Natural killer cell treated with Interleukin-12 subunit alpha and Interleukin-12 subunit beta and Interleukin-15 and Interleukin-18, amount 100 ng/mL, for 72 hours (primary cell): ENCODE measurements at places on chromosomes 5 and 9.

GRCh38 chr5:179795049-179795862, 1.5 kb downstream of the LTC4S start:
- peak overlapping the region; percentile 70 for H3K4me3 ChIP-seq
- H3K27me3 ChIP-seq, result no peaks in the 10 kb centered on the region

- no peaks in the 10 kb centered on the region for H3K4me1 ChIP-seq
- DNase-seq, result no peak
- no peak overlapping the region for H3K27ac ChIP-seq
- H3K27me3 ChIP-seq, result peaks cover 3% of the 10 kb centered on the region
- no peak overlapping the region for H3K4me3 ChIP-seq
Measured at GRCh38 chr9:76365028-76365427, 29.2 kb downstream of the RFK start.

- H3K27ac ChIP-seq, result no peak overlapping the region
- no peak for DNase-seq
- no peaks in the 10 kb centered on the region for H3K36me3 ChIP-seq
- no peaks in the 10 kb centered on the region for H3K4me1 ChIP-seq
- H3K4me3 ChIP-seq, result no peak overlapping the region
Measured at GRCh38 chr5:84080908-84081307, 303.8 kb downstream of the EDIL3 start.

- H3K27ac ChIP-seq, result peak overlapping the region; percentile 83
- H3K36me3 ChIP-seq, result peaks cover 18% of the 10 kb centered on the region
- peaks cover 90% of the 10 kb centered on the region for H3K4me1 ChIP-seq
- H3K4me3 ChIP-seq, result peak overlapping the region; percentile 28
Measured at GRCh38 chr5:132444061-132444460, 46.5 kb downstream of the IRF1 start.

DNA sequence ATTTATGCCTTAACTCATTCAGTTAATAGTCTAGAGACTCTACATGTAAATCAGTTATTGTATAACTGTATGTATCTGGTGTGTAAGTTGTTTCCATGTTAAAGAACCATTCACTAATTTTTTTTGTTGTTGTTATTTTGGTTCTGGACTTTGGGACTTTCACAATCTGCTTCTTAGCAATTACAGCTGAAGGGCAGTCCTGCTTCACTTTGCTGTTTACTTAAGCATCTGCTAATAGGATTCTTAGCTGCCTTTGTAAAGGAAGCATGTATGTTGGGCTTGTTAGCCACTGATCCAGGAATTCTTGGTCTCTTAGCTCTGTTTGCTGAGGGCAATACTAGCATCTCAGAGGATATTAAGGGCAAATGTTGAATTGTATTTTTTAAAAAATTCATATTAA, 97.0 kb downstream of the FOCAD start:
- H3K27me3 ChIP-seq, result no peaks in the 10 kb centered on the region
- H3K4me3 ChIP-seq, result no peak overlapping the region

DNA sequence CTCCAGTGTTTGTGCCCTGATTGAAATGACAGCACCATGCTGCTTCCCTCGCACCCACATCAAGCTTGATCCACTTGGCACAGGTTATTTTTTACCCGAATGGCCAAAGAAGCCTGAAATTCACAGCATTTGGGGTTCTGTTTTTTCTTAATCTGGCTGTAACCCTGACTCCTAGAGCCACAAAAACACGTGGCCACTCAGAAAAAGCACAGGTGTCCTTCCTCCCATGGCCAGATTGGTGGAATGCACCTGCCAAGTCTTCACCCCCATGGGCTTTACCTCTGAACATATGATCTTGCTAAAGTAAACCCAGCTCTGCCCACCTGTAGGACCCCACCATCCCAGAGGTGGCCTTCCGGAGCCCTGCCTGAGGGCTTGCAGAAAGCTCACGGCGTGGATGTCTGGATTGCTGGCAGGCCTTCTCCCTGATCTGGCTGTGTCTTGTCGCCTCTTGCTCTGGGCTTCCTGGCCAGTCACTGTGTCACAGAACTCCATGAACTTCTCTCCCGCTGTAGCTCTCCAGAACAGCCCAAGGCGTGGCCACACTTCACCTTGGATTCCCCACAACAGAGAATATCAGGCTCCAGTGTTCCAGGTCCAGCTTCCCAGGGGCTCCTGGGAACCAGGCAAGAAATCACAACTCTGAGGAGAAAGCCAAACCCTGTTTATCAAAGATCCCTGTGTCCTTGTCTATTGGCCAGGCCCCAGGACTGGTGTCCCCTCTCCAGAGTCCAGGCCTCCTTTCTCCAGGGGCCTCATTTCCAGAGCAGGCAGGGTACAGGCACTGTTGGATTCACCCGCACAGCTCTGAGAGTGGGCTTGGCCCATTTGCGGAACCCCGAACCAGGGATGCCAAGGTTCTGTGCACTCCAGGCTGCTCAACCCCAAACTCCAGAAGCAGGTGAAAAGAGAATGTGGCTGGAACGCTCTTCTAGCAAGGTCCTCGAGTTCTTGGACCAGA, 272.5 kb downstream of the SYK start:
- H3K27me3 ChIP-seq, result no peaks in the 10 kb centered on the region
- no peaks in the 10 kb centered on the region for H3K36me3 ChIP-seq
- H3K4me1 ChIP-seq, result peaks cover 32% of the 10 kb centered on the region
- DNase-seq, result no peak
- H3K27ac ChIP-seq, result peak overlapping the region; percentile 60
